Vagina (tissue), 2 donors: ENCODE measurements at places on chromosomes 2 and 18.
A peak's percentile ranks its signal among the peaks of the same experiment; 100 is the strongest.

DNA sequence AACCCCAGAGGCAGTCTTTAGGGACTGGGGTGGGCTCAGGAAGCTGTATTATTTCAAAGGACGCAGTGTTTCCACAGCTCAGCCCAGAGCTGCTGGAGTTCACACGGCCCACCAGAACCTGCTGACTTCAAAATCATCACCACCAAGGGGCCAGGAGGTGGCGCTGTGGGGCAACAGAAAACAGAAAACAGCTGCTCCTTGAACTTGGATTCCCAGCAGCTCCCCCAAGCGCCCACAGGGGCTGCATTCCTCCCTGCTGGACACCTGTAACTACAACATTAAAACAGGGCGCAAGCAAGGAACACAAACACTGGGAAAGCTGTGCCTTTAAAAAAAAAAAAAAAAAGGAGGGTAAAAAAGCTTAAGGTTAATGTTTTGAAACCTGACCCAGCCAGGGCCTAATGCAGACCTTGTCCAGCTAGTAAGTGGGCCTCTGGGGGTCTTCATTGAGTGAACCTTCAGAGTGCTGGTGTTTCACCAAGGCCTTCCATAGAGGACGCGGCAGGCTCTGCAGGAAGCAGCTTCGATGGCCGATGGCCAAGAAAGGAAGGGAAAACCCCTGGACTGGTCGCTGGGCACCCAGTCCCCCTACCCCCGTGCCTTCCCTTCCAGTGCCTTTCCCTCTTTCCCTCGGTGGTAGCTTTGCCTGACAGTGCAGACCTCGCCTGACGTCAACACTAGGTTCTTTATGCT lies 25.9 kb downstream of the MLPH start:
- H3K27ac ChIP-seq, result peak overlapping the region; percentile 88
- peaks cover 61% of the 10 kb centered on the region for H3K4me1 ChIP-seq
- no peaks in the 10 kb centered on the region for H3K36me3 ChIP-seq
- H3K27me3 ChIP-seq, result no peaks in the 10 kb centered on the region
- no peak for DNase-seq

GRCh38 chr2:40797120-40797519 lies 345.2 kb upstream of the SLC8A1 start:
- no peaks in the 10 kb centered on the region for H3K4me1 ChIP-seq
- H3K27me3 ChIP-seq, result no peaks in the 10 kb centered on the region
- no peak overlapping the region for H3K27ac ChIP-seq

GRCh38 chr18:74516271-74517235 lies 17.7 kb upstream of the CNDP1 start:
- no peak for DNase-seq
- no peak overlapping the region for H3K4me3 ChIP-seq
- H3K36me3 ChIP-seq, result peaks cover 85% of the 10 kb centered on the region
- no peak overlapping the region for H3K27ac ChIP-seq
- no peaks in the 10 kb centered on the region for H3K4me1 ChIP-seq
- no peaks in the 10 kb centered on the region for H3K27me3 ChIP-seq

DNA sequence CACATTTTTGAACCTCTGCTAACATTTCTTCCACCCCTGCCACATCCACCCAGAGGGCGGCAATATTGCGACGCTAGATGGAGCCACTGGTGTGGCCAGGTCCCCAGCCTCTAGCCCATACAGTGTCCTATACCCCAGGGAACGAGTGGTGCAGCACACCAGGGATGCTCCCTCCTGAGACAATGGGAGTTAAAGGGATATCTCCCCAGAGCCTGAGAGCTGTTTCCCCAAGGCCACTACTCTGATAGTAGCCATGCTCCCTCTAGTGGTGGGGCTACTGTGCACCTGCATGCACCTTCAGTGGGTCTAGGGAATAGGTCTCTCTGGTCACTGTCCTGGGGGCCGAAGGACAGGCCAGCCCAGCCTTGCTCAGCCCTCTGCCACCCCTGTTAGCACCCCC lies 336.4 kb upstream of the FSHR start:
- no peaks in the 10 kb centered on the region for H3K27me3 ChIP-seq
- H3K27ac ChIP-seq, result no peak overlapping the region

GRCh38 chr2:157327200-157327599 lies 1.6 kb upstream of the ERMN start:
- H3K27me3 ChIP-seq, result no peaks in the 10 kb centered on the region
- H3K36me3 ChIP-seq, result no peaks in the 10 kb centered on the region
- no peak overlapping the region for H3K27ac ChIP-seq
- H3K4me1 ChIP-seq, result no peaks in the 10 kb centered on the region
- H3K4me3 ChIP-seq, result no peak overlapping the region

DNA sequence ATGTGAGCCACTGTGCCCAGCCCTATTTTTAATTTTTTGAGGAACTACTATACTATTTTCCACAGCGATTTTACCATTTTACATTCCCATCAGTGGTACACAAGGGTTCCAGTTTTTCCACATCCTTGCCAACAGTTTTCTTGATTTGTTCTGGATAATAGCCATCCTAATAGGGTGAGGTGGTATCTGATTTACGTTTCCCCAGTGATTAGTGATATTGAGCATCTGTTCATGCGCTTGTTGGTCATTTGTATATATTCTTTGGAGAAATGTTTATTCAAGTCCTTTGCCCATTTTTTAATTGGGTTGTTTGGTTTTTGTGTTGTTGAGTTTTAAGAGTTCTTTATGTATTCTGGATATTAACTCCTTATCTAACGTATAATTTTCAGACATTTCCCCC lies 20.8 kb downstream of the TTC39C start:
- H3K27me3 ChIP-seq, result no peaks in the 10 kb centered on the region
- no peak overlapping the region for H3K4me3 ChIP-seq
- H3K4me1 ChIP-seq, result no peaks in the 10 kb centered on the region
- DNase-seq, result no peak
- no peaks in the 10 kb centered on the region for H3K36me3 ChIP-seq
- no peak overlapping the region for H3K27ac ChIP-seq

- no peaks in the 10 kb centered on the region for H3K4me1 ChIP-seq
- no peaks in the 10 kb centered on the region for H3K27me3 ChIP-seq
- H3K4me3 ChIP-seq, result no peak overlapping the region
- peaks cover 7% of the 10 kb centered on the region for H3K36me3 ChIP-seq
Measured at GRCh38 chr2:38322224-38322914, 54.7 kb downstream of the ATL2 start.

- H3K36me3 ChIP-seq, result no peaks in the 10 kb centered on the region
- peaks cover 23% of the 10 kb centered on the region for H3K4me1 ChIP-seq
- no peak for DNase-seq
Measured at GRCh38 chr2:46296216-46296839, 879 bp upstream of the EPAS1 start.

- H3K27ac ChIP-seq, result no peak overlapping the region
- DNase-seq, result no peak
- H3K27me3 ChIP-seq, result no peaks in the 10 kb centered on the region
- no peak overlapping the region for H3K4me3 ChIP-seq
Measured at GRCh38 chr2:58484221-58484620, 243.1 kb upstream of the FANCL start.

GRCh38 chr18:76909439-76909838 lies 87.1 kb downstream of the ZNF236 start:
- H3K4me3 ChIP-seq, result no peak overlapping the region
- H3K27me3 ChIP-seq, result no peaks in the 10 kb centered on the region
- H3K4me1 ChIP-seq, result no peaks in the 10 kb centered on the region
- peaks cover 59% of the 10 kb centered on the region for H3K36me3 ChIP-seq

GRCh38 chr2:113686537-113686936 lies 59.5 kb downstream of the RABL2A start:
- no peak overlapping the region for H3K4me3 ChIP-seq
- no peak overlapping the region for H3K27ac ChIP-seq
- no peaks in the 10 kb centered on the region for H3K27me3 ChIP-seq
- no peaks in the 10 kb centered on the region for H3K36me3 ChIP-seq
- no peaks in the 10 kb centered on the region for H3K4me1 ChIP-seq

DNA sequence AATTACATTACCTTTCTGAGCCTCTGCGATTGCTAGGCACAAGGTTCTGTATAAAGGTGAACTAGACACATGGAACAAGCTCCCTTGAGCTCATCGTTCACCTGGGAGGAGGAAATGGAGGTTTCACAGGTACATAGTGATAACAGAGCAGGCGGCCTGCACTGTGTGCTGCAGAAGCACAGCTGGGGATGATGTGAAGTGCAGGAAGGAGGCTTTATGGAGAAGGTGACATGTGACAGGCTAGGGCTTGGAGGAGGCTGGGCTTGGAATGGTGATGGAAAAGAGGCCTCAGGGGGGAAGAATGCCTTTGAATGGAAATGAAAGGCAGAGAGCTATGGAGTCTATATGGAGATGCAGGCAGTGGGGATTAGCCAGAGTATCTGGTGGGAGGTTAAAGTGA lies 22.9 kb downstream of the MARCHF4 start:
- H3K27me3 ChIP-seq, result no peaks in the 10 kb centered on the region
- no peak overlapping the region for H3K4me3 ChIP-seq
- peak; percentile 40 for DNase-seq
- H3K27ac ChIP-seq, result no peak overlapping the region

- no peak overlapping the region for H3K27ac ChIP-seq
- H3K4me3 ChIP-seq, result no peak overlapping the region
- DNase-seq, result no peak
- H3K36me3 ChIP-seq, result no peaks in the 10 kb centered on the region
- no peaks in the 10 kb centered on the region for H3K27me3 ChIP-seq
- H3K4me1 ChIP-seq, result peaks cover 21% of the 10 kb centered on the region
Measured at GRCh38 chr2:65053199-65053598, 3.0 kb upstream of the CEP68 start.

GRCh38 chr18:75638223-75638775 lies 210.8 kb upstream of the SMIM21 start:
- H3K4me1 ChIP-seq, result peaks cover 19% of the 10 kb centered on the region
- no peak for DNase-seq
- peak overlapping the region; percentile 35 for H3K4me3 ChIP-seq
- H3K36me3 ChIP-seq, result no peaks in the 10 kb centered on the region
- no peaks in the 10 kb centered on the region for H3K27me3 ChIP-seq

- H3K27ac ChIP-seq, result peak overlapping the region; percentile 62
- H3K4me1 ChIP-seq, result peaks cover 8% of the 10 kb centered on the region
- H3K36me3 ChIP-seq, result no peaks in the 10 kb centered on the region
- H3K27me3 ChIP-seq, result no peaks in the 10 kb centered on the region
- H3K4me3 ChIP-seq, result peak overlapping the region; percentile 3
- no peak for DNase-seq
Measured at GRCh38 chr2:11406958-11407381, 59.0 kb downstream of the E2F6 start.

GRCh38 chr2:128664499-128664971 lies 345.9 kb upstream of the HS6ST1 start:
- no peak overlapping the region for H3K4me3 ChIP-seq
- no peaks in the 10 kb centered on the region for H3K4me1 ChIP-seq
- no peak overlapping the region for H3K27ac ChIP-seq
- no peaks in the 10 kb centered on the region for H3K27me3 ChIP-seq

DNA sequence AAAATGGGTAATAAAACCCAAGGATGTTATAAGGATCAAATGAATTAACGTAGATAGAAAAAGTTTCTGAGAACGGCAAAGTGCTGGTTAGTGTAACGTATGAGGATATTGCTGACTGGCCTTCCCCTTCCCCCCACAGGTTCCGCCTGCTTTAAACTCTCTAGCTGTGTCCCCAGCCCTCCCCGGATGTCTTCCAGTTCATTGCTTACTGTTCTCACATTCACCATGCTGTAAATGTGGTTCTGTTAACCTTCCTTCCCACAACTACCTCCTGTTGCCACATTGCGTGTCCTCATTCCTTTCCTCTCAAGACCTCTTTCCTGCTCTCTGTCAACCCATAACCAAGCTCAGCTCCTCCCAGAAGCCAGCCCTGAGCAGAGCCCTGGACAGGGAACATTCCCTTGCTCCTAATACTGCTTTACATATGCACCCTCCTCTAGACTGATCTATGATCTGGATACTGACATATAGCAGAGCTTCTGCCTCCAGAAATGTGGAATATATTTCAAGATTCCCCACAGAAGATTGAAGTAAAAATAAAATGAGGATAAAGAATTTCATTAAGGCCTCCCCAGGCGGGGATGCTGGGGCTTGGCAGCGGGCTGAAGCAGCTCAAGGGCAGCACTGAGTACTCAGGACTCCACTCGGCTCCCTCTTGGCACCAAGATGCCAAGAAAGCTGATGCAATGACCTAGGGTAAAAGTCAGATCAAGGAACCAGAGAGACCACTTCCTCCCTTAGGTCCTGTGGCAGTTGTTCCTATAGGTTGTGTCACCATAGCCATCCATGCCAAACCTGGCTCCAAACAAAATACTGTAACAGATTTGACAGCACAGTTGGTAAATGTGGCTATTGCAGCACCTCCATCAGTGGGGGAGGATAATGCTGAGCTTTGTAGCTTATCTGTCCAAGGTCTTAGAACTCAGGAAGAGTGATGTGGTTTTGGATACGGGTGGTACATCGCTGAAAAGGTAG lies 136.4 kb upstream of the PIK3C3 start:
- no peaks in the 10 kb centered on the region for H3K27me3 ChIP-seq
- no peaks in the 10 kb centered on the region for H3K4me1 ChIP-seq

GRCh38 chr18:60445341-60445740 lies 72.8 kb upstream of the MC4R start:
- H3K27ac ChIP-seq, result no peak overlapping the region
- no peak for DNase-seq
- no peaks in the 10 kb centered on the region for H3K27me3 ChIP-seq
- no peak overlapping the region for H3K4me3 ChIP-seq

DNA sequence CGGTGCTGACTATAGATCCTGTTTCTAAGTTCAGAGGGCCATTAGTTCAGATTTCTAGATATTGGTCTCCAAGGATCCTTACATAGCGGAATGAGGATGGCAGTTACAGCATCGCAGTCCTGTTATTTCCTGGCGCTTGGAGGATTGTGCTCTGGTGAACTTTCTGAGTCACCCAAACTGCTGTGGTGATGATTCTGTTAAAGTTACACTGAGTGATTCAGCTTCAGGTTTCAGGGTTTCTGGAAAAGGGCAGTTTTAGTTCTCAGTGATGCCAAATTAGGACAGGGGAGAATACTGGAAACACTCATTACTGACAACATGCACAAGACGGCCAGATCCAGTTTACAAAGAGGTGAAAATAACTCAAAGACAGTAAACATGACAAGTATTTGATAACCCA lies 52.1 kb upstream of the ANKRD62 start:
- no peaks in the 10 kb centered on the region for H3K36me3 ChIP-seq
- H3K4me1 ChIP-seq, result peaks cover 4% of the 10 kb centered on the region
- DNase-seq, result no peak
- no peaks in the 10 kb centered on the region for H3K27me3 ChIP-seq
- no peak overlapping the region for H3K4me3 ChIP-seq

- H3K4me1 ChIP-seq, result no peaks in the 10 kb centered on the region
- H3K36me3 ChIP-seq, result no peaks in the 10 kb centered on the region
- no peak overlapping the region for H3K4me3 ChIP-seq
- no peaks in the 10 kb centered on the region for H3K27me3 ChIP-seq
Measured at GRCh38 chr2:163198972-163199371, 360.4 kb upstream of the KCNH7 start.
